Left cardiac atrium (tissue), 4 donors: ENCODE measurements at places on chromosomes 16 and 17. TPM values are rescaled to one million over a fixed set of nuclear protein-coding genes. Genes with fewer than 3 reads are reported as not detected.

Gene WNT9B
- total RNA-seq: 3.8 TPM

Gene ASPA
- 3.1 TPM for total RNA-seq

Gene RHBDL1
- 1.2 TPM for total RNA-seq

DNA sequence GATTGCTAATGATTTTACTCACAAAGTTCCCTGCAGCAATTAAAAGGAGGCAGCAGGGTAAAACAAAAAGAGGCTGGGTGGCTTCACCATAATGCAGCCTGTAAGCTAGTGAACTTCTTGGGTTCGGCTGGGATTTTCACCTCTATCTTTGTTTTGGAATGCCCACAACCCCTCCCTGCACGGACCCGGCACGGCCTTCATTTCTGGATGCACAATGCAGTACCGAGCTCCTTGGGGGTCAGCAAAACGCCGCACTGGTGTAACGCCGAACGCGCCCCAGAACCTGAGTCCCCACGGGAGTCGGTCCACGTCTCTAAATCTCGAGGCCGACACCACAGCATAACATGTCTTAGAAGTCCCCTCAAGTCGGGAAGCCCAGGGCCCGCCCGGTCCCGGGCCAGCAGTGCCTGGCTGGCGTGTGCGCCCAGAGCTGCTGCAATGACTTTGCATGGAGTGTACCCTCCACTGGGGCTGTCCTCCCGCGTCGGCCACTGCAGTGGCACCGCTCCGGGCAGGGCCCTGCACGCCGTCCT, 759 bp downstream of the UBE2O start:
- DNase-seq: no peak

GRCh38 chr16:56894331-56894917, 29.4 kb downstream of the SLC12A3 start:
- DNase-seq: no peak

DNA sequence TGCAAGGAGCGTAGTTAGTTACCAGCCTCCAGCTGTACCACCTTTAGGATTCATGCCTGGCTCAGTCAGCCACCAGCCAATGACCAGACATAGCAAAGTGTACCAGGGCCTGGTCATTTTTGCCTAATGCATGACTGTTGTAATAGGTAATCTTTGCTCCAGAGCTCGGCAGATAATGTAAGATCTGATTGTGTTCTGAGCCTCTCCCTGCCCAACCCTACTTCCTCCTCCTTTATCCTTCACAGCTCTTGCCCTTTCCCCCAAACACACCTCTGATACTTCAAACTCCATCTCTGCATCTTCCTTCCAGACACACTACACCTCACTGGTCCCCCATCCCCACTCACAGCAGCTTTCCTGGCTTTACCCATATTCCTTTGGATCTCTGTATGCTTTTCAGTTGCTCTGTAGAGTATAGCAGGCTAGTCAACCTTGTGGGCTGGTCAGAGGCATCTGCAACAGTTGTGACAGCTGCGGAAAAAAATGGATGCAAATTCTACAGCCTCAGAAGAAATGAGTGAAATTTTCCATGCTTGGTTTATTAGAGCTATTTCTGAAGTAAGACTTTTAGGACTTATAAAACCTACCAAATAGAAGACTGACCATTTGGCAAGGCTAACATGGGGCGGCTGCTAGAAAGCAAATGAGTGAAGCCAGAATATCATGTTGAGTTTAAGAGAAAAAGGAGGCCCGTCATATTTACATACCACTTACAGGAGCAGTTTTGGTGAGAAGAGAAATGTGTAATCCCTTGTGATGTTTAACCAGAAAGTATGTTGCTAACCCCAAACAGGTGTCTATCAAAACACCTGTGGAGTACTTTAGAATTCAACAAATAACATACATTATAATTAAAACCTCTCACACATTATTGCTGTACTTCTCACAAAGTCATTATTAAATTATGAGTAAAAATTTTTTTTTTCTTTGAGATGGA, 19.9 kb upstream of the C16orf87 start:
- DNase-seq: no peak

- DNase-seq: peak; percentile 81
Observed at GRCh38 chr17:40327735-40328385, 18.9 kb downstream of the RARA start.

DNA sequence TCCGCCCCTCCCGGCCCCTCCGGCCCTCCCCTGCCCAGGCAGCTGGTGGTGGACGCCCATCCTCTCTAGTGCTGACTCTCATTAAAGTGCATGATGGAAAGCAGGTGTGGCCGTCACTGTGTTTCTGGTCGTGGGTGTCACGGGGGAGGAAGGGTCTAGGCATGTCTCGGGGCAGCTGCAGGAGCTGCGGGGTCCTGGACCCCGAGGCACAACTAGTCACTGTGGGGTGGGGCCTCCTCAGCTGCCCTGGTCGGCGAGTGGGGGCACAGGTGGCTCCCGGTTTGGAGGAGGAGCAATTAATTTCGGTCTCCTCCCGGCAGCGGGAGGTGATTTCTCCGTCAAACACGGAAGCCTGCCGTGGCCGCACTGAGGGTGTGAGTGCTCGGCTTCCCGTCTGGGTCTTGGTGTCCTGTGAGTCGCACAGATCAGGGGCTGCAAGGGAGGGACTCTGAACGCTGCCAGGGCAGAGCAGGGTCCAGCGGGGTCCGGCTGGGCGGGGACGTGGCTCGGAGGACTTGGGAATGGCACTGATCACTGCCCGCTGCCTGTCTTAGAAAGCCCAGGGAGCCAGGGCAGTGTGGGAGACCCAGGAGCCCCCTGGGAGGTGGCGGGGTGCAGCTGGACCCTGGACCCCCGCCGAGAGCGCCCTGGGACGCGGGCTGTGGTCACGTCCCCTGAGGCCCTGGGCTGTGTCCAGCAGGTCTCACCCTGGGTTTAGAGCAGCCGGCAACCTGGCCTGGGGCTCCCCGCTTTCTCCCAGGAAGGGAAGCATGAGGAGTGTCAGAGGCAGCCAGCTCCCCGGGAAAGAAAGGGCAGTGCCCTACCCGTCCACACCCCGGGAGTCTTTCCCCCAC, 3.3 kb downstream of the TPSD1 start:
- no peak for DNase-seq

DNA sequence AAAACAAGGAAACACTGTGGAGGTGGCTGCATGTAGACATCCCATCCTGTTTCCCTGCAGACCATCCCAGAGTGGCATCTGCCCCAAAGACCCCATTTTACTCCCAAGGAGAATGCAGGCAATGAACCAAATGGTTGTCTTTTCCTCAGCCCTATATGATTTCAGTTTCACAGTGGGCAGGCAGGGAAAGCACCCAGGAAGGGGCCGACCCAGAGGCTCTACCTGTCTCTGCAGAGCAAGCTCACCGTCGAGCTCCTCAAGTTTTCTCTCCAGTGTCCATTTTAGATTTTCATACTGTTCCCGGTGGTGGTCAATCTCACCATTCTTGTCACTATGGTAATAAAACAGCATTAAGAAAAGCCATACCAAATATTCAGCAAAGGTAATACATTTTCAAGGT, 14.6 kb downstream of the CCDC57 start:
- no peak for DNase-seq

DNA sequence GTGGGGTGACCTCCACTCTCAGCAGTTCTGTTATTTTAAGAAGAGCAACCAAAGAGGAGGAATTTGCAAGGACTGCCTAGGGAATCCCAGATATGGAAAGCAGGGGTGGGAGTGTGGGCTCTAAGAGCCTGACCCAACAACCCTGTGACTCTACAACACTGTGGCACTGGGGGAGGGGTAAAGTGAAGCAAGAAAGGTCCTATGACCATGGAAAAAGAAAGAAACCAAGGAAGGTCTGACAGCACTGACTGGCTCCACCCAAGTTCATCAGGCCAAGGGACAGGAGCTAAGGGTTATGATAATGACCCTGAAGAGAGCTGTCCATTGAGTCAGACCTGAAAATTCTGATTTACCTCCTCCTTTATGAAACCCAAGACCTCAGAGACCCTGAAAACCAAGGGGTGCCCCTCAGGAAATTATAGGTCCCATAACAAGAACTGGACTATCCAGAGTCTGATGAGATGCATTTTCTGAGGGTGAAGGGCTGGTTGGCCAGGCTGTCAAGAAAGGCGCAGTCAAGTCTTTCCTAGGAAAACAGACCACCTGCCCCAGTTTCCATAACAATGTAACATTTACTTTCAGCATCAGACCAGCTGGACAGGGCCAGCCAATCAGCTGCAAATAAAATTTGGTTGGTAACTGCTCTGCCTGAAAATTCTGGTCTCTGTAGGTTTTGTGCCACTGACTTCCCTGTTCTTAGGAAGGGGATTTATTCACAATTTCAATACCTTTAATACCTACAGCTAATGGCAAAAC, 53.8 kb upstream of the MTMR4 start:
- DNase-seq: no peak

DNA sequence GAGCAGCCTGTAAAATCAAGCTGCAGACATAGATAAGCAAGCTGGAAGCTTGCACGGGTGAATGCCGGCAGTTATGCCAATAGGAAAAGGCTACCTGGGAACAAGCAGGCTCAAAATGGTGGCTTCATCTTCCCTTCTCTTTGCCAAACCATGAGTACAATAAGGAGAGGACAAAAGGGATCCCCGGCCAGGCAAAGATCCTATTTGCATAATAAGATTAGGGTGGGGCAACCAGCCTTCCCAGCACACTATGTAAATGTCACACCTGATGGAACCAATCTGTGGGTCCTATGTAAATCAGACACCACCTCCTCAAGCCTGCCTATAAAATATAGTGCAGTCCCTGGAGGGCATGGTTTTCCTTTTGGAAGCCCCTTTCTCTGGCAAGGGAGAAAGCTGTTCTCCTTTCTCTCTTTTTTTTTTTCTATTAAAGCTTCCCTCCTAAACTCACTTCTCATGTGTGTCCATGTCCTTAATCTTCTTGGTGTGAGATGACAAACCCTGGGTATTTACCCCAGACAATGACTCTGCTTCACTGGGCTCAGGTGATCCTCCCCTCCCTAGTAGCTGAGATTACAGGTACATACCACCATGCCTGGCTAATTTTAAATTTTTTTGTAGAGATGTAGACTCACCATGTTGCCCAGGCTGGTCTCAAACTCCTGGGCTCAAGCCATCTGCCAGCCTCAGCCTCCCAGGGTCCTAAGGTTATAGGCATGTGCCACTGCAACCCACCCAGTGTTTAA, 44.2 kb downstream of the PSMD12 start:
- DNase-seq: no peak

GRCh38 chr16:78695391-78695790, 595.9 kb downstream of the WWOX start:
- no peak for DNase-seq

GRCh38 chr17:45905814-45906213, 11.5 kb downstream of the MAPT start:
- DNase-seq: no peak

DNA sequence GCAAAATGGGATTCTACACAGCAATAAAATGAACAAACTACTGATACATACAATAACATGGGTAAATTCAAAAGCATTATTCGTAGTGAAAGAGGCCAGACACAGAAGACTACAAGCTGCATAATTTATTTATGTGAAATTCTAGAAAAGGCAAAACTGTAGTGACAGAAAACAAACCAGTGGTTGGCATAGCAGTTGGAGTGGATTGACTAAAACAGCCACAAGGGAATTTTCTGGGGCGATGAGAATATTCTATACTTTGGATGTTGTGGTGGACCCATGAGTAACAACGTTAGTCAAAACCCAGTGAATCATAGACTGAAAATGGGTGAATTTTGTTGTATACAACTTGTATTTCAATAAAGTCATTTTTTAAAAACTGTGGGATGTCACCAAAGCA, 63.2 kb upstream of the RPL38 start:
- DNase-seq: no peak

DNA sequence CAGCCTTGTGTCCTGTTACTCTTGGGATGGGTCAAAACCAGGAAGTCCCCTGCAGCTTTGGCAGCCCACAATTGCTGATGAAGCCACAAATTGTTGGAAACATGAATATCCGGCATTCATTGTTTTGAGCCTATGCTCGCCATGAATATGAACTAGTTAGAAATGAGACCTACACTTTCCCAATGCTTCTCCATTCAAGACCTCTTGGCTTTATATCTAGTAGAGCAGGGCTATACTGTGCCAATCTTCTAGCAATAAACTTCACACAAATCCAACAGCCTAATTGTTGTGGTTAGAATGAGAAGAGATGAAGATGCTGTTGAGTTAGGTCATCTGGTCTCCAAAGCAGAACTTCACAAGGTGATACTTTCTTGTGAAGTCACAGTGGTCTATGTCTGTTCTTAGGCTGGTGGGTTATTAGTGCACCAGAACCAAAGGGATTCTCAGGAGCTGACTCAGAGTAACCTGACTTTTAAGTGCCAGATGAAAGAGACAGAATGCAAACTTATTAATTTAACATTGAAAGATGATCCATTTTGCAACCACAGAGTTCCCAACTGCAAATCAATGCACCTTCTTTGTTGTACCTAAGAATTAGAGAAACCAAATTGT, 13.7 kb upstream of the KRT23 start:
- DNase-seq: no peak

DNA sequence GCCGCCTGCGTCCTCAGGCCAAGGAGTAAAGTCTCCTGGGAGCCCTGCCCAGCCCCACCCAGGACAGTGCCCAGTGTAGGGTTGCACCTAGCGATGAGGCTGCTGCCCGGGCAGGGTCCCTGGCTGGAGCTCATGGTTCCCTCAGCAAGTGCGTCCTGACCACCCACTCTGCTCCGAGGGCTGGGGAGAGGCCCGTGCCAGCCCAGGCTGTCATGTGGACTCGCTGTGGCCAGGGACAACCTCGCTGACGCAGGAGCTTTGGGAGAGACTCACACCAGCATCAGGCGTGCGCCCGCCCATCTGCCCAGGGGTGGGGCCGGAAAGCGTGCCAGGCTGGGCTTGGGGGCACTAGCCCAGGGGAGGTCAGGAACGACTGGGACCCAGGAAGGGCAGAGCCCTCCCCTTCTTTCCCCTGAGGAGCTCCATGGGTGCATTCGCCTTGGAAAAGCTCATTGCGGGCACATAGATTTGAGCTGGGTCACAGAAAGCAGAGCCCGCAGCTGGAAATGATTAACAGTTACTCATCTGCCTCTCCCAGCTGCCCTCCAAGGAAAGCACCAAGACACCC, 19.7 kb downstream of the DPEP1 start:
- DNase-seq: no peak

GRCh38 chr16:70808371-70808770, 7.4 kb upstream of the VAC14 start:
- DNase-seq: no peak

DNA sequence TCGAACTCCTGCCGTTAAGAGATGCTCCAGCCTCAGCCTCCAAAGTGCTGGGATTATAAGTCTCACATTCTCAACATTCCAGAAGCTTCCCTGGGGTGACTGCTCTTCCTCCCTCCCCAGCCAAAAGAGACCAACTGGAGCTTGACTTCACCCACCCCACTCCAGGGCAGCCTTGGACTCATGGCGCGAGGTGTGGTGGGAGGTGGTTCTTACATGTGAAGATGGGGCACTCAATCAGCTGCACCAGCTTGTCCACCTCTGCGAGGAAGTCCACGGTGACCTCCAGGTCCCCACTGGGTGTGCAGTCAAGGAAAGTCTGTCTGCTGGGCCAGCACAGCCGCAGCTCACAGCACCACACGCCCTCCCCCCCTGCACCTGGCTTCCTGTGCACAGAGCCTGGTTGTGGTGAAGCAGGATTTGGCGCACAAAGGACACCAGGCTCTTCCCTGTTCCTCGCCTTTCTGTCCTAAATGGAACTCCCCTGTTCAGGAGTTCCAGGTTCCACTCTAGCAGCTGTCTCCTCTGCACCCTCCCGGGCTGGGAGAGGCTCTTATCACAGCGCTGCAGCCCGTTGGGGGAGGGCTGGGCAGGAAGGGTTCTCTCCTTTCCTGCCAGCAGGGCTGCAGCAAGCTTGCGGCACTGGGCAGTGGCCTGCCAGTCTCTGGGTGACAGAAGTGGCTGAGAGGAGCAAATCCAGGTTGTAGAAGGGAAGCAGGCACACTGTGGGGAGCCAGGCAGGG, 9.6 kb upstream of the MTSS2 start:
- no peak for DNase-seq

- DNase-seq: no peak
Observed at GRCh38 chr16:57489229-57489628, 2.9 kb upstream of the DOK4 start.
